ENCODE measurements at places on chromosomes 2 and 18.

DNA sequence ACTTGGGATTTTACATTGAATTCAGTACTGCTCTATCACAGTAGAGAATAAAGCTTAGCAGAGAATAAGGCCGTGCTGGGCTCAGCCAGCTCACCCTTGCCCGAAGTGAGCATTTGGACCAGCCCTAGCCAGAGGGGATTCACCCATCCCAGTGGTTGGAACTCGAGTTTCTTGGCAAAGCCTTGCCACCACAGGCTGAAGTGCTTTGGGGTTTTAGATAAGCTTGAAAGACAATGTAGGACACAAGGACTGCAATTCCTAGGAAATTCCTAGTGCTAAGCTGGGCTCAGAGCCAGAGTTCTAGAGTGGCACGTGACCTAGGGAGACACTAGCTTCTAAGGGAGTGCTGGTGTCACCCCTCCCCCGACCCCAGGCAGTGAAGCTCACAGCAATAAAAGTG, 28.0 kb downstream of the SERPINB11 start:
- no peak for DNase-seq

GRCh38 chr2:181095486-181095885, 115.1 kb downstream of the UBE2E3 start:
- DNase-seq = no peak

DNA sequence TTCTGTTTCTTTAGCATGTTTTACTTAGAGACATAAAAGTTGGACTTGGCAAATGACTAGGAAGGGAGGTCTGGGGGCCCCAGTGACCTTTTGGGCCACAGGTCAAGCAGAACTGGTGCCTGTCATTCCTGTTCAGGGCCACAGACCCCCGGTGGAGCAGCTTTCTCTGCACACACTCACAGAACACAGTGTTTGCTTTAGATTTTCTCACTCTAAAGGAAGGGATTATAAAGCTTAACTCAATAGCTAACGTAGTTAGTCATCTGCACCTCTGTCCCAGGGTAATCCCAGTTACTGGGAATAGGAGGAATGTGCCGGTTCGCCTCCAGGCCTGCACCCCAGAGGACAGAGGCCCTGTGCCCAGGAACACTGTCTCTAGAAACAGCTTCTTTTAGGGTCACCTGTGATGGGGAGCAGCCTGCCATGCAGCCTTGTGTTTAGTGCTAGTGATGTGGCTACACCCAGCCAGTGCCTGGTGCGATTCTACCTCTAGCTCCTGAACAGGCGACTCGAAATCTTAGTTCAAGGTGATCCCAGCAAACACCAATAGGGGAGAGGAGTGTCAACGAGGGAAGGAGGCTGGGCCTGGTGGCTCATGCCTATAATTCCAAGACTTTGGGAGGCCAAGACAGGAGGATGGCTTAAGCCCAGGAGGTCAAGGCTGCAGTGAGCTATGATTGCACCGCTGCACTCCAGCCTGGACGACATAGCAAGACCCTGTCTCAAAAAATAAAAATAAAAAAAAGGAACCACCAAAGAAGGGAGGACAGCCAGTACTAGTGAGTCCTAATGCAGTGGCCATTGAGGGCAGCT, 11.6 kb downstream of the SPATA3 start:
- no peak for DNase-seq

DNA sequence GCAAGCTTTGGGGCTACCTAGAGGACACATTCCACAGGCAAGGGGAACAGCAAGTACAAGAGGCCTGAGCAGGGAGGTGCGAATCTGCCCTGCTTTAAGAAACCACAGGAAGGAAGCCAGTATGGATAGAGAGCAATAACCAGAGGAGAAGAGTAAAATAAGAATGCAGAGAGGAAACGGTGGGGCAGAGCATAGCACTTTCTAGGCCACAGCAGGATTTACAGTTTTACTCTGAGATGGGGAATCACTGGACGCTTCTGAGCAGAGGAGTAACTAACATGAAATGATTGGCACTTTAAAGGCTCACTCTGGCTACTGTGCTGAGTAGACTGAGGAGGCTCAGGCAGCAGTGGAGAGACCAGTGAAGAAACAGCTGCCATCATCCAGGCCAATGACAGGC, 23.8 kb downstream of the AAK1 start:
- DNase-seq = no peak
